ENCODE measurements at places on chromosomes 16 and 17.

GRCh38 chr16:49602976-49603310 lies 229.3 kb downstream of the C16orf78 start:
- no peak for DNase-seq

- DNase-seq = no peak
Measured at GRCh38 chr16:82603784-82604411, 22.9 kb upstream of the CDH13 start.

GRCh38 chr16:51818342-51818944 lies 667.4 kb upstream of the SALL1 start:
- no peak for DNase-seq

DNA sequence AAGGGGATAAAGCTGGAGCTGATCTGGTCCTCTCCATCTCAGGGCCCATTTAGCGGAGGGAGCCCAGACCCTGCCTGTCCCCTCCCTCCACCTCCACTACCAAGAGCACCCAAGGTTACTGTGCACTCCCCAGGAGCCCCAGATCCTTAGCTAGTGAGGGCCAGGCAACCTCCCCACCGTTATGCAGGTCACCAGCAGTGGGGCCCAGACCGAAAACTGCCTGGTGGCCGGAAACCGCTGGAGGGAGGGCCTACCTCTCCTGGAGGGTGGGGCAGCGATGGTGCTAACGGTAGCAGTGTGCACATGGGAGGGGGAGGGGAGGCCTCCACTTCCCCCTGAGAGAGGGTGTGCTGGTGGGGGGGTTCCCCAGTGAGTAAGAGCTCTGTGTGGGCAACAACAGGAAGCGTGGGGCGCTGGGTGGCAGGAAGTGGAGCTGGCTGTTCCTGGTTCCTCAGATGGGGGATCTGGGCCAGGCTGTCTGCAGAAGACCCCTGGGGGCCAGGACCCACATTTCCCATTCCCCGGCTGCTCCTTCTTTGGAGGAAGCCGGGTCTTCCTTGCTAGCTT lies 4.4 kb downstream of the FMNL1 start:
- no peak for DNase-seq

DNA sequence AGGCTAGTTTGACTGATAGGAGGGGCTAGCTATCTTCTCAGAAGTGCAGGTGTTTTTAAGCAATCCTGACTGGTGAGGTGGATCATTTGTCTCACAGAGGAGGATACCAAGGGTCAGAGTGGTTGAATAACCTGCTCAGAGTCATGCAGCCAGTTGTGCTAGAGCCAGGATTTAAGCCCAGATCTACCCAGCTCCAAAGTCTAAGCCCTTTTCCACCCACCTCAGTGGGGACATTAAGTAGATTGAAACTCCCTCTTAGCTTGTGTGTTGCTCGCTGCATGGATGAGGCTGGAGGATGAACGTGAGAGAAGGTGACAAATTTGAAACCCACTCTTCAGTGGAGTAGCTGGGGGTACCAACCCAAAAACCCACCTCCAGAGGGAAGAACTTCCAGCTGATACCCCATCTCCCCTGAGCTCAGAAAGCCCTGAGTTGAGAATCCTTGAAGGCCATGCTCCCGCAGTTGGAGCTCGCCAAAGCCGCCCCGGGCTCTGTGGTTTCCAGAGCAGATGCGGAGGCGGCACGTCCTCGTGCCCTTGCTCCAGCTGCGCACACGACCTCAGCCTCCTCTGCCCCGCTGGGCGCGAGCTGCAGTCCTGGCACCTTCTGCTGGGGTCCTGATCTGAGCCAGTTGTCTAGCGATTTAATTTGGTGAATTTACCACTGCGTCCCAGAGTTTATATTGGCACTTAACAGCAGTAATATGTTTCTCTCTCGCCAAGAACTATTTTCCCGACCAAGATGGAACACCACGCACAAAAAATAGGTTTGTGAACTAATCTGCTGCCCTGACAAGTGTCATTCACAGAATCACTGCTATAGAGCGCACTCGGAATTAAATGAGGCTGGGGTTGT lies 159.5 kb downstream of the CCDC182 start:
- peak; percentile 56 for DNase-seq

GRCh38 chr16:88320947-88321634 lies 61.7 kb upstream of the ZNF469 start:
- DNase-seq = no peak

DNA sequence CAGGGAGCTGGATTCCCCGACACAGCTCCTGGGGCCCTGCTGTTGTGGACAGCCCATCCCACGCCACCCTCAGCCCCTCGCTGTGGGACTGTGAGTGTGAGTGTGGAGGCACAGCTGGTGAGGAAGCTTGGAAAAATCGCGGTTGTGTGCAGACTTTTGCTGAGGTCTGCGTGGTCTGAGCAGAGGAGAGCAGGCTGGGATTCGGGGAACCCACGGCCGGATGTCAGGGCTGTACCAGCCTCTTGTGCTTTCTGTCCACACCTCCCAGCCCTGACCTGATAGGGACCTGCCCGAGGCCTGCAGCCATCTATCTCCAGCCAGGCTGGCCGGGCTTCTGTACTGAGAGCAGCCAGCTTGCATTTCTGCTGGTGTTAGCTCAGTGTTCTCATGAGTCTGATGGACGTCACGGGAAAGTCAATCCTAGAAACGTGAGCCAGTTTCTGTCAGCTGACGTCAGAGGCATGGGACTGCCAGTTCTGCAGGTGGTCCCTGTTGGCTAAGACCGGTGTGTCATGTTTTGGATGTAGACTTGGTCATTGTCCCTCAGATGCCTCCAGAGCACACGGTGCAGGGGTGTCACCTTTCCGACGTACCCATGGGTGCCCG lies 72.8 kb upstream of the ZNF750 start:
- no peak for DNase-seq

GRCh38 chr16:69917739-69918138 lies 33.4 kb upstream of the CLEC18A start:
- no peak for DNase-seq

DNA sequence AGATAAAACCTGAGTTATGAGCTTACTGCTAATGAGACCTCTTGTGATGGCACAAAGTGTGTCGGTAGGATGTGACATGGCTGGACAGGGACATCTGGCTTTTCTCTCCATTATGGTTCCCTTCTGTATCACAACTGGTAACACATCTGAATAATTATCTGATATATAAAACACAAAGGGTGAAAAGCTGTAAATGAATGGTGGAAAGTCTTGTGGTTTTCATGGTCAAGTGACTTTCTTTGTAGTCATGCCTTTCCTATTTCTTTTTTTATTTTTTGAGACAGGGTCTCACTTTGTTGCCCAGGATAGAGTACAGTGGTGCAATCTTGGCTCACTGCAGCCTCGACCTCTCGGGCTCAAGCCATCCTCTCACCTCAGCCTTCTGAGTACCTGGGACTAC lies 35.3 kb upstream of the ZFHX3 start:
- no peak for DNase-seq

- DNase-seq = no peak
Measured at GRCh38 chr16:8861563-8862308, 7.1 kb downstream of the CARHSP1 start.

DNA sequence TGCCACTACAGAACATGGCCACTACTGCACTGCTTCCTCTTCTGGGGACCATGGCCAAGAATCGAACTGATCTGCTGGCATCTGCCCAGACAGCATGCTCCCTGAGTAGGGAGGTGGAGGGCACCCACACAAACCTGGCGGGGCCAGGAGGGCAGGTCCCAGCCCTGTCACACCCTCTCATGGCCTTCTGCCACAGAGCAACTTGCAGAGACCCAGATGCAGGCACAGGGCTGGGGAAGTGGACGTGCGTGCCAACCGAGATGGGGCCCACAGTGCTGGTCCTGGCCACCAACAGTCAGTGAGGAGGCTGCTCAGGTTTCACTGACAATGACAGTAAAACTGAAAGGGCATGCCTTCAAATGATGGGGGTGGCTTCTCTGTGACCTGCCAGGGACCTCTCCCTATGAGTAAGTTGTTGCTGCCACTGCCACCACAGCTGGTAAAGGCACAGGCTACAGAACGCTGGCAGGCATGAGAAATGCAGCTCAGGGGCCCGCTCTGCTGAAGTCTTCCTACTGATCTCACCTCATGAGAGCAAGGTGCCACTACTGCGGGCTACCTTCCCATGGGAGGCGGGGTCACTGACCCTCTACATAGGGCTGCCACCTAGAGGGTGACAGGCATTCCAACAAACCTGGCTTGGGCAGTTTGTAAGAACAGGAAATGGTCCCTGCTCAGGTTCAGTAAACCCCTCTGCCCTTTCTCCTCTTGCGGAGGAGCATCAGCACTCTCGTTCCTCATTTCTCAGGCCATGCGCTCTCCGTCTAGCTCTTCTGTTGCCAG lies 15.5 kb downstream of the HIC1 start:
- no peak for DNase-seq

GRCh38 chr16:11100239-11100750 lies 155.7 kb downstream of the SOCS1 start:
- peak; percentile 69 for DNase-seq

- DNase-seq = no peak
Measured at GRCh38 chr16:49021136-49021535, 260.5 kb downstream of the CBLN1 start.

DNA sequence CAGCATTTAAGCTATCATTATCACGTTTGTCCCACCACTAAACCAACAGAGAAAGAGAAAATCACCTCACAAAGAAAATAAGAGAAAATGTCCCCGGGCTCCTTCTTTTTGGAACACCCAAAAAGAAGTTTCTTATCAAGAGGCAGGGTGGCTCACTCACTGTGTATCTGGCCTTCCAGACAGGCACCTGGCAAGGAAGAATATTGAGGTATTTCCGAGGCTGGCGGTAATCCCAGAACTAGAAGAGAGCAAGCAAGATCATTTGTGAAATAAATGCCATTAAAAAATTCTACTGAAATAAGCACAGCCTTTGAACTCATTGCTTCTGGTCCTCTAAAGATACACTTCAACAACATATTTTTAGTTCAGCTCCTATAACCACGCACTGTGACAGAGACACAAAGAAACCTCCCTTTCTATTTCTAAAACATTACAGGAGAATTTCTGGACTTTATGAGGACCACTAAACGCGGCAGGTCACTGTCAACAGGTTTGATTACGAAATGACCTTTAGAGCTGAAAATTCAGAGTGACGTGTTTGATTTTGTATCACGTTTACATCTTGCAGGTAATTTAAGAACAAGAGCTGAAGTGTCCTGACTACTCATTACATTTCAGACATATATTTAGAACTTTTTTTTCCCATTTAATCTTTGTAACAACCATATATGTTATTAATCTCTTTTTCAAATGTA lies 61.0 kb downstream of the WDR59 start:
- DNase-seq = no peak

- DNase-seq = no peak
Measured at GRCh38 chr17:43691317-43691693, 29.6 kb upstream of the MEOX1 start.

DNA sequence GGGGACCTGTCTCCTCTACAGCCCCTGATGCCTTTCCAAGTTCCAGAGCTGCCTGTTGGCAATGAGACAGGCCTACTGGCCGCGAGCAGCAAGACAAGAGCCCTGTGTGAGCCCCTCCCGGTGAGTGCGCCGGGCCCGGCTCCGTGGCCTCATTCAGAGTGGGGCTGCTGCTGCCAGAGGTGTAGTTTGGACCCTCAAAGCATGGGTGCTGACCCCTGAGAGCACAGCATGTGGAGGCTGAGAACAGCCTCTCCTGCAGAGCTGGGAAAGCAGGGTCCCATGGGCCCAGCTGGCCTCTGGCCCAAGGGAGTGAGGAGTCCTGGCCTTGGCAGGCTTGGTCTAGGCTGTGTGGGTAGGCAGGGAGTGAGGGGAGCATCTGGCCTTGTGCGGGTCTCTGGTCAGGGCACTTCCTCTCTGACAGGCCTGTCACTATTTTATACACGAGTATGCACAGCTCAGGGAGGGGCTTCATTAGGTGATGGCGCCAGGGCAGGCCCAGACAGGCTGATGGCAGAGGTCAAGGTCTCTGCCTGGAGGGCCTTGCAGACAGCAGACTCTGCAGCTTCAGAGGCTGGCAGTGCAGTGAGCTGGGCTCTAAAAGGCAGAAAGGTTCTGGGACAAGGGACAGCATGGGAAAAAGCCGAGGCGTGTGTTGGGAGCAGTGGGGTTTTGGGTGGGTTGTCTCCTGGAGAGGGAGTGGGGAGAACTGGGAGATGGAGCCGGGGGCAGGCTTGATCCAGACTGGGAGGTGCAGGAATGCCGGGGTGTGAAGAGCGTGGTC lies 43.4 kb downstream of the ADCY7 start:
- DNase-seq = no peak

GRCh38 chr17:46889992-46890564 lies 32.9 kb upstream of the GOSR2 start:
- no peak for DNase-seq

All from NCI-H446 treated with DMSO at 0.1 percent for 48 hours (cell line).